ENCODE measurements at places on chromosomes 4 and X.

GRCh38 chr4:150173432-150173861 lies 95.2 kb downstream of the DCLK2 start:
- DNase-seq: no peak

DNA sequence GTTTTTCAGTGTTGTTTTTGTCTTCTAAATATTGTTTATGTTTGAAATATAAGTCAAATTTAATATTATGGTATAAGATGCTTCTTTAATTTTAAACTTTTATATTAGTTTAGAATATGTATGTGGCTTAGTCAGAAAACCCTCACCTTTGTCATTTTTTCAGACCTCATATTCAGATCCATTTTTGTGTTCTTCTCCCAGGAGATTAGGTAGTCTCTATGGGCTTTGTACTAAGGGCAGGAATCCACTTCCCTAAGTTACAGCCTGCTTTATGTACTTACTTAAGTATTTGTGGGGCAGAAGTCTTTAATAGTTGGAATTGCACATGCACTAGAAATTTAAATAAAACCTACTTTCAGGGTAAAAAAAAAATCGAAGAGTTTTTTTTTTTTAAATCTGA lies 63.5 kb upstream of the TENM3 start:
- no peak for DNase-seq

- no peak for DNase-seq
These were observed 74.4 kb upstream of the DDX3X start for GRCh38 chrX:41259516-41259915.

DNA sequence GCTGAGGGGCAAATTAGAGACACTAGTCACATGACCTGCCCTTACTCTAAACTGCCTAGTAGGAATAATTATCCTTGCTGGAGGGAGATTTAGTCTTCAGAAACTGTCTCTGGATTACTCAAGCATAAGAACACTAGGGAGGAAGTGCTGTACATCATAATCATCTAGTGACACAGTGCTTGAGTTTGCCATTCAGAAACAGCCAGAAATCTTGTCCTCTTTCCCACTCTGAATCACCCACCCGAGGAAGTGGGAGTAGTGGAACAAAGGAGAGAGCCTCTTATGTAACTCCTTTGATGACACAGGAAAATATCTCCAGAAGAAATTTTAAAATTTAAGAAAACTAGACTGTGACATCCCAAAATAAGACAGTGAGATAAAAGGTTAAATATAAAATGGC lies 69.3 kb upstream of the PCDH19 start:
- no peak for DNase-seq

DNA sequence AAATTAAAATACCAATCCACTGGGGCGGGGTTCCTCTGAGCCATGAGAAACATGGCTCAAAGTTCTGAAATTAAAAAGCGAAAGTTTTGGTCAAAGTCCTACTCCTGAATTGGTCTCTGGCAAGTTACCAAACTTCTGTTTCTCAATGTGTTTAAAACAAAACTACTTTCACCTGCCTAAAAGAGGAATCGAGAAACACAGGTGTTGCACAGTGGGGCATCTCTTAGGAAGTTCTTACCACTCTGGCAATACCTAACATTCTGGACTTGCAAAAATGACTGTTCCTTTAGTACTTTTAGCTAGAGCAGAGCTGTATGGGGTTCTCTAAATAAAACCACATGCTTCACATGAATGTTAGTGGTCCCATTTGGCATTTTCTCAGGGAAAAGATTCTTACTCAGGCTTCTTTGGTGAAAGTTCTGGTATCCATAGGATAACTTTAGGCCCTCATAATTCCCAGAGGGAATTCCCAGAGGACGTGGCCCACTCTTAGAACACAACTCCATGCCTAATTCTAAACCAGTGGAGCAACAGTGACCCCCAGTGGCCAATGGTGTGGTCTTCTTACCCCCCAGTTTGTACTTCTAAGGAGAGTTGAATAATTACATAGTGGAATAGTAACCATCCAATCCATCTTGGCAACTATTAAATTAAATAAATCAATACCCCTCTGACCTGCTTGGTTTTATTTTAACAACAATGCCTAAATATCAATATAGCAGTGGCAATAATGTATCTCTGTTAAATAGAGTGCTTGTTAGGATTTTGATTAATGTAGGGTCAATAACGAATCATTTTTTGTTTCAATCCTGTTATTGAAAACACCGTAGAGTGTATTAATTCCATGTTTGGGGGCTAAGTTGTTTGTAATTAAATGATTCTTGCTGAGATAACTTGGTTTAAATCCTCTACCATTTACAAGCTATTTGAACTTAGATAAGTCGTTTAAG lies 21.9 kb downstream of the BMP3 start:
- peak; percentile 54 for DNase-seq

GRCh38 chr4:141919649-141920048 lies 283.3 kb downstream of the IL15 start:
- no peak for DNase-seq

- no peak for DNase-seq
These were observed 1.8 kb downstream of the ZNF674 start for GRCh38 chrX:46543441-46543840.

GRCh38 chr4:38020386-38020785 lies 60.2 kb downstream of the PTTG2 start:
- no peak for DNase-seq

DNA sequence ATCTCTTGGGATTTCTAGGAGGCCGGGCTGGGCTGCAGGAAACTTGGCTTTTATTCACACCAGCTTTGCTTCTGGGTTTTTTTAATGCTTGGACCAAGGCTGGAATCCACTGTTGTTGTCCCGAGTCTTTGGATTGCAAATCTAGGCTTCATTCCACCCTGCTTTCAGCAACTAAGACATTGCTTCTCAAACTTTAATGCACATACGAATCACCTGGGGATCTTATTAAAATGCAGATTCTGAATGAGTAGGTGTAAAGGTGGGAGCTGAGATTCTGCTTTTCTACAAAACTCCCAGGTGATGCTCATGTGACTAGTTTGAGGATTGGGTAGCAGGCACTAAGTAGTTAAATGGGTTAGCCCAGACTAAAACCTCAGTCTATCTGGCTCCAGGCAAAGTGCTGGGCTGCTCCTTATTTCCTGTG lies 39.2 kb upstream of the GPC4 start:
- DNase-seq: no peak

DNA sequence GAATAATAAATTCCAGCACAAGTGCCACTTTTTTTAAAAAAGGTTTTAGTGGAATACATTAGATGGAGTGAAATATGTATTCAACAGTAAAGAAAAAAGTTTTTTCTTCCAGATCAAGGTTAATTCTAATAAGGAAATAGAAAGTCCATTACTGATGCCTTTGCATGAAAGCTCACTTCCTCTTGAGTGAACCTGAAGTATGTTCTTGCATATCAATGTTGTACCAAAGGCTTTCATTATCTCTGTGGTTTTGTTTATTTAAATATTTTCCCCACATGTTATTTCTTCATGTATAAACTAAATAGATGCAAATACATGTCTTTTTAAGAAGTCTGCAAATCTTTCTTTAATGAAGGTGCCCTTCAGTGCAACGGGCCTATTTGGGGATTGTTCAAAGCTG lies 307.9 kb downstream of the C4orf33 start:
- no peak for DNase-seq

DNA sequence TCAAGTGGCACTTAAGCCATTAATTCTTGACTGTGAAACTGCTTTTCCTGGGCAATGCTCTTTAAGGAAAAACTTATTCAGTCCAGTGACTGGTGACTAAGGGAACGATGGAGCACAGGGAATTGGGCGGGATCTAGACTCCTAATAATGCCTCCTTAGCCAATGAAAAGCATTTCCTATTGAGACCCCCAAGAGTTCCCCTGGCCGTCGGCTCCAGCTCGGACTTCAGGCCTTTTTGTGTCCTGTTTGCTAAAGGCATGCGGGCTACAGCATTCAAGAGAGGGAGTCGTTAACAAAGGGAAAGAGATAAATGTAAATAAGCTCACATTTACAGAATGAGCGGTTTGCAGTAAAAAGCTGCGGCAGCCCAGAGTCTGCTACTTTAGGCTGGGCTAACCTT lies at the start of gene LPAR4:
Gene LPAR4 (plus strand): TSS at position 232 of the 400 bp plus-strand sequence. CDS start 7,150 bp downstream, outside the sequence.
- no peak for DNase-seq

DNA sequence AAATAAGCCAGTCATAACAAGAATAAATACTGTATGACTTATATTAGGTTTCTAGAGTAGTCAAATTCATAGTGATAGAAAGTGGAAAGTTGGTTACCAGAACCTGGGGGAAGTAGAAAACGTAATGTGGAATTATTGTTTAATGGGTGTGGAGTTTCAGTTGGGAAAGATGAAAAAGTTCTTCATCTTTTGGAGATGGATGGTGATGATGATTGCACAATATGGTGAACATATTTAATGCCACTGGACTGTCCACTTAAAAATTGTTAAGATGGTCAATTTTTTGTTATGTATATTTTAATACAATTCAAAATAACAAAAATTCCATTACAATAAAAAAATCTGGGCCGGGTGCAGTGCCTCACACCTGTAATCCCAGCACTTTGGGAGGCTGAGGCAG lies 289.6 kb downstream of the ZIC3 start:
- no peak for DNase-seq

GRCh38 chr4:180449395-180449956 lies 1793.7 kb upstream of the TENM3 start:
- peak; percentile 43 for DNase-seq

- peak; percentile 13 for DNase-seq
These were observed 199.3 kb downstream of the TMA16 start for GRCh38 chr4:163693776-163694175.

- DNase-seq: no peak
These were observed 169.9 kb downstream of the GPC3 start for GRCh38 chrX:133815496-133815895.

GRCh38 chr4:142354041-142354440 lies 492.1 kb downstream of the INPP4B start:
- no peak for DNase-seq

DNA sequence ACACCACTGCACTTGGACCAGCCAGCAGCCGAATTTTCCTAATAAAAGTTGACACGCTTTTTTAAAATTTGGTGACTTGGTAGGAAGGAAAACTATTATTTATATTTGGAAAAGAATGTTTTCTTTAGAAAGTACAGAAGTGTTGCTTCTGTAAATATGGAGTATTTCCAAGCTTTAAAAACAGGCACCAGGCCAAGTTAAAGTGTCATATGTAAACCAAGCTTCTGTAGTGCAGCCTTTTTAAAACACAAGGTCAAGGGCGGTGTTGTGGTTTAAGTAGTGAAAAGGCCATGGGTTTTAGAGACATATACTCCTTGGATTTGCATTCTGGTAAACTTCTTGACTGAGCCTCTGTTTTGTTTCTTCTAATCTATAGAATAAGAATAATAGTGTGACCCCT lies 62.7 kb downstream of the TRIM2 start:
- DNase-seq: peak; percentile 43

DNA sequence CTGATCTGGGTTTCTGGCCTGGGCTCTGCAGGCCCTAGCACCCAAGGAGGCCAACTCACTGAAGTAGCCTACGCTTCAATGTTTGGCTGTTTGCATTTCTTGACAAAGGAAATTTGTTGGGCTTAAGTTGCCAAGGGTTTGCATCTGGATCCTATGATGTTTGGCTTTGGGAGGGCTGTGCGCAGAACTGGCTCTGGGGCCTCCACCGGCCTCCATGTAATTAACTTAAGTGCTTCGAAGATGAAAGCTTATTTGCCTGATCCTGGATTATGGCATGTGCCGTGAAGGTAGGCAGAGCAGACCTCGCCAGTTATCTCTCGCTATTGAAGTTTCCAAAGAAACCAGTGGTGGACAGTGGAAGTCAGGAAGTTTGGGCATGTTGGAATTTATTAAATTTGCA lies 124.3 kb upstream of the STX18 start:
- no peak for DNase-seq

DNA sequence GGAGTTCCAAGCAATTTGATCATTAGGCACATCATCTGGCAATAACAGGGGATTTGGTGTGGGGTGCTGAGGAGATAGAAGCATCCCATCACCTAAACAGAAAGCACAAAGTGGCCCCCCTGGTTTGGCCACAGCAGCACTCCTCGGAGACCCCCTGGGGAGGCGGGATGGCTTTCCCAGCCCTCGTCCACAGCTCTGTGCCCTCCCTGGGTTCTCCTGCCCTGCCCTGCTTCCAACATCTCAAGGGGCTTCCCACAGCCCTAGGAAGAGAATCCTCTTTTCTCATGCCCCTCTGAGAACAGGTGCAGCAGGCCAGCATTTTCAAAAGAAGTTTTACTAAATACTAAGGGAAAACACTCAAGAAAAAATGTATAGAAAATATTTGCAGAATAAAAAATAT lies 12.8 kb downstream of the ATP5ME start:
- DNase-seq: no peak

DNA sequence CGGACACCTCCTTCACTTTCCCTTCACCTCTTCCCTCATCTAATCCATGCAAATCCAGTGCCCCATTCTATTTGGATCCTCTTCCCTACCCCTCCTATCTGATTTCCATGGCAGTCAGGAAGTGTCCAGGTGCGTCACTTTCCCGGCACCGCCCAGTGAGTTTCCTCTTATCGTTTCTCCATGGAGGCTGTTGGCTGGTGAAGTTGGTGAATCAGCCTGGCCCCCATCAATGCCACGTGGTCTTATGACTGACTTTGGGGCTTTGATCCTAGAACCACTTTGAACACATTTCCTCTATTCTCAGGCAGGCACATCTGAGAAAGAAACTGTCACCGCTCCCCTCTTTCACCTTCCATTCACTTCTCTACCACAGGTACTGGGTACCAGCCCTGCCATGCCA lies 137.8 kb downstream of the CEP135 start:
- DNase-seq: no peak

- DNase-seq: peak; percentile 48
These were observed at the start of gene LEF1 for GRCh38 chr4:108168671-108169523. LEF1 (minus strand) TSS chr4:108168932; CDS start chr4:108167767, 1,165 bp downstream.

GRCh38 chr4:102444752-102445151 lies 56.4 kb upstream of the NFKB1 start:
- DNase-seq: no peak

DNA sequence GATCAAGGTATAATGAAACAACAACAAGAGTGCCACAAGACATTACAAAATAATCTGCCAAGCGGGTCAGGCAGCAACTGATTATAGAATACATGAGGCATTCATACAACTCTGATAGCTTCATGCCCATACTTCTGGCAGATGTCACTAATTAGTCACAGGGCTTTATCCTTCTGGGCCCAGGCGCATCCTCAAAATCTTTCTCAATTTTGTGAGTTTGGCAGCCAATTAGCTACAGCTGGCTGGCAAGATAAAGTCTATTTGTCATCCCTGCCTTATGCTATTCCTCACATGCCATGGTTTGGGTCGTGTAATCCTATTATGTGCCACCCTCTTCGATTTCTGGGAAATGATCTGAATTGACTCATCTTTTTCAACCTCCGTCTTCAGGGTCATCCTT lies 254.3 kb downstream of the PACRGL start:
- DNase-seq: no peak

GRCh38 chrX:108033890-108034289 lies 11.0 kb upstream of the VSIG1 start:
- no peak for DNase-seq

GRCh38 chr4:8543623-8544022 lies 36.6 kb upstream of the GPR78 start:
- no peak for DNase-seq

DNA sequence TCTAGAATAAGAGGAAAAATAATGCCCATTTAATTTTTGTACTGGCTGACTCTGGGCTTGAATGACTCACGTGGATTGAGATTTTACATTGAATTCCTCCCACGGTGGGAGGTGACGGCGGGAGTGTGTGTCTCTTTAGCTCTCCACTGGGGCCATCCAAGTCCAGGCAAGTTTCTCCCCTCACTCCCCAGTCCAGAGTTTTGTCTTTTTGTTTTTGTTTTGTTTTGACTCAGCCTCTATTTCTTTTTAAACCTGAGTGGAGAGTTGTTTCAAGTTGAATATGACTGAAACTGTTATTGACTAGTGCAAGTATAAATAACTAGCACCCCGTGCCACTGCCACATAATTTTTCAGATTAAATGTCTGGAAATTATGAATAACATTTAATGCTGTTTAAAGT lies 13.6 kb downstream of the CHST7 start:
- no peak for DNase-seq

GRCh38 chr4:102089850-102090621 lies 255.2 kb downstream of the SLC39A8 start:
- no peak for DNase-seq

Data from Caki2 (cell line).